ENCODE measurements at places on chromosomes 3 and 15. TPM values are rescaled to one million over a fixed set of nuclear protein-coding genes. Genes with fewer than 3 reads are reported as not detected.

The PATL2 gene
- 5.6 TPM for total RNA-seq

The NR1I2 gene
- 96.7 TPM for total RNA-seq

DNA sequence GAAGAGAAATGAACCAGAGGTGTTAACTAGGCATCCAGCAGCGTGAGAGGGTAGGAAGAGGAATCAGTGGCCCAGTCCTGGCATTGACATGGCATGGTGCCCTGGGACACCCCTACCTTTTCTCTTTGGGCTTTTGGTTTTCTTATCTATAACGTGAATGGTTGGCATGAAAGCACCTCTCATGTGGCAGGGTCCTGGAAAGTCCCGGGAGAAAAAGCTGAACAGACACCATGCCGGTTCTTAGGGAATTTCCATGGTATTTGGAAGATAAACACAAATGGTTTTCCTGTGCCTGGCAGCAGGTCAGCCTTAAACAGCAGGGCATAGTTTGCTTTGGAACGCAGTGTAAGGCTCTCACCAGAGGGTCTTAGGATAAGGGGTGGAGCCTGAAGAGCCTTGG lies 15.4 kb downstream of the ARNT2 start:
- DNase-seq, result no peak
- H3K36me3 ChIP-seq, result no peaks in the 10 kb centered on the region
- no peaks in the 10 kb centered on the region for H3K27me3 ChIP-seq

GRCh38 chr3:152113413-152113812 lies 155.3 kb upstream of the MBNL1 start:
- H3K4me1 ChIP-seq, result no peaks in the 10 kb centered on the region
- H3K27ac ChIP-seq, result no peak overlapping the region
- no peaks in the 10 kb centered on the region for H3K36me3 ChIP-seq
- no peaks in the 10 kb centered on the region for H3K27me3 ChIP-seq
- DNase-seq, result no peak

GRCh38 chr3:154168998-154169795 lies 48.0 kb downstream of the ARHGEF26 start:
- H3K27ac ChIP-seq, result no peak overlapping the region
- H3K4me3 ChIP-seq, result no peak overlapping the region
- no peaks in the 10 kb centered on the region for H3K36me3 ChIP-seq
- H3K4me1 ChIP-seq, result no peaks in the 10 kb centered on the region
- H3K27me3 ChIP-seq, result no peaks in the 10 kb centered on the region

GRCh38 chr3:110267304-110267845 lies 804.2 kb upstream of the NECTIN3 start:
- no peaks in the 10 kb centered on the region for H3K27me3 ChIP-seq
- no peaks in the 10 kb centered on the region for H3K36me3 ChIP-seq
- no peak for DNase-seq
- no peaks in the 10 kb centered on the region for H3K4me1 ChIP-seq

DNA sequence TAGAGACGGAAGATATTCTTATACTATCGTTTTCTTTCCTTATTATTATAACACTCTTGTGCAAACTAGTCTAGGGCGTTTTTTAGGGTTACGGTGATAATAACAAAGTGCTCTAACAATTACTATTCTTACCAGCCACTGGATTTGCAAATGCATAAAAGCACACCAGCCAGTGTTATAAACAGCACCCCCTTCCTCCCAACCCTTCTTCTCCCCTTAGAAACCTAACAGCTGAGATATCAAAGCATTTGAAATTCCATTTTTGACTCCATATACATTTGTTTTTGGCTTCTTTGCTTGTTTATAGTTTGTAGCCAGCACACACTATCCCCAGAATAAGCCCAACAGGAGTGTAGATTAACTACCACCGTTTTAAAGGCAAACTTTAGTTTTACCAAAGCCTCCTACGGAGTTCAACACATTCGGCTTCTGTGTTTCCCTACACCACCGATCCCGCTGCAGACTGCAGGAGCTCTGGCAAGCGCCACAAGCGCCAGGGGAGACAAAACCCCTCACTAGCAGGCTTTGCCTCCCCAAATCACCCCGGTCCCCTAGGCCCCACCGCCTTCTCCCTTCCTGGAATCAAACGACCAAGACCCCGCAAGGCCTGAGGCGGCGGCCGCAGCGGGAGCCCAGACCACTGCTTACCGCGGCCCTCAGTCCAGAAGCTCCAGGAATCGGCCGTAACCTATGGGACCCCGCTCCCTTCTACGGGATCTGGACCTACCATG lies 461 bp downstream of the COPB2 start:
- H3K27me3 ChIP-seq, result no peaks in the 10 kb centered on the region
- no peaks in the 10 kb centered on the region for H3K36me3 ChIP-seq
- peaks cover 27% of the 10 kb centered on the region for H3K4me1 ChIP-seq
- no peak for DNase-seq
- peak overlapping the region; percentile 93 for H3K27ac ChIP-seq

- H3K27ac ChIP-seq, result no peak overlapping the region
- no peaks in the 10 kb centered on the region for H3K4me1 ChIP-seq
- H3K36me3 ChIP-seq, result no peaks in the 10 kb centered on the region
Observed at GRCh38 chr3:181488536-181488935, 223.2 kb upstream of the SOX2 start.

DNA sequence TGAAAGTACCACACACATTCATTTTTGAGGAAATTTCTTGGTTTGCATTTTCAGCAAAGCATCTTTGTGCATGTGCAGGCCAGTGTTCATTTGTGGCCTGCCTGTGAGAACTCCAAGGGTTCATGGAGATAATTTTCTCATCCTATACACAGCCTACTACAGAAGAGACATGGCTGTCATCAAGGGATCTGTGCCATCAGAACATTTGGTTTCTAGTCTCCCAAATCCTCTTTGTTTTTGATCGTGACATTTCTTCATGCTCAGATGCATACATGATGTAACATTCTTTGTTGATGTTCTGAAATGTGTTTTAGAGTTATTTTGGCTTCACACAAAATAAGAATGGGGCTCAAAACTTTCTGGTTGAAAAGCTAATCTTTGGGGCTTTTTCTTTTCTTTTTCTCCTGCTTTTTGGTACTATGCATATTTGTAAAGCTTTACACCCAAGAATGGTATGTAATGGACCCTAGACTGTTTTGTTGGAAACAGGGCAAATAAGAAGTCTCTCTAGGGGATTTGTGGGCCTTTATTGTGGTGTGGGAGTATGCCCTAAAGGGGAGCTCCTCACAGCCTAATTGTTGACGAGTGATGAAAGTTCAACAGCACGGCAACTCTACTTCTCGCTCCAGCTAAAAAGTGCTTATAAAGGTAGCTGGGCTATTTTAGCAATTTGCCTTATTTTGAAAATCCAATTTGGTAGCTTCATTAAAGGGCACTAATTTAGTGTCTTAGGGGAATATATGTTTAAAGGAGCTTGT lies 3.2 kb upstream of the ARPP21 start:
- H3K27me3 ChIP-seq, result peaks cover 31% of the 10 kb centered on the region
- H3K36me3 ChIP-seq, result no peaks in the 10 kb centered on the region
- no peak for DNase-seq
- no peak overlapping the region for H3K4me3 ChIP-seq
- peaks cover 3% of the 10 kb centered on the region for H3K4me1 ChIP-seq
- H3K27ac ChIP-seq, result no peak overlapping the region

GRCh38 chr15:88472225-88472624 lies 4.7 kb downstream of the MRPS11 start:
- no peaks in the 10 kb centered on the region for H3K27me3 ChIP-seq
- no peak for DNase-seq
- H3K4me3 ChIP-seq, result no peak overlapping the region
- H3K27ac ChIP-seq, result no peak overlapping the region

- DNase-seq, result no peak
- no peak overlapping the region for H3K27ac ChIP-seq
- no peak overlapping the region for H3K4me3 ChIP-seq
- H3K36me3 ChIP-seq, result no peaks in the 10 kb centered on the region
- H3K4me1 ChIP-seq, result peaks cover 9% of the 10 kb centered on the region
- no peaks in the 10 kb centered on the region for H3K27me3 ChIP-seq
Observed at GRCh38 chr15:65334586-65335231, 30.2 kb downstream of the RNU5B-1 start.

DNA sequence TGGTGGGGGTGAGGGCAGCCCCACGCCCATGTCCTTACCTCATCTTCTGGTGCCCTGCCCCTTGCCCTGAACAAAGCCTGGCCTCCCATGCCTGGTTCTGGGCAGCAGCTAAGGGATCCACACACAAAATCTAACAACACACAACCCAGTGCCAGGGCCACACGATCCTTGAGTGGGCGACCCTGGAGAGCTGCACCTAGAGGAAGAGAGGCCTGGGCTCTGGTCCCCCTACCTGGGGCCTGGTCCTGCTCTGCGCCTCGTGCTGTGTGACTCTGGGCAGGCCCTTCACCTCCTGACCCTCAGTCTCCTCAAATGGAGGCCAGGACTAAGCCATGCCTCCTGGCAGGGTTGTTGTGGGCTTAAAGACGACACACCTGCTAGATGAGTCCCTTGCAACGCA lies 20.0 kb upstream of the C3orf22 start:
- no peak overlapping the region for H3K27ac ChIP-seq
- H3K36me3 ChIP-seq, result no peaks in the 10 kb centered on the region
- no peaks in the 10 kb centered on the region for H3K4me1 ChIP-seq
- DNase-seq, result no peak

DNA sequence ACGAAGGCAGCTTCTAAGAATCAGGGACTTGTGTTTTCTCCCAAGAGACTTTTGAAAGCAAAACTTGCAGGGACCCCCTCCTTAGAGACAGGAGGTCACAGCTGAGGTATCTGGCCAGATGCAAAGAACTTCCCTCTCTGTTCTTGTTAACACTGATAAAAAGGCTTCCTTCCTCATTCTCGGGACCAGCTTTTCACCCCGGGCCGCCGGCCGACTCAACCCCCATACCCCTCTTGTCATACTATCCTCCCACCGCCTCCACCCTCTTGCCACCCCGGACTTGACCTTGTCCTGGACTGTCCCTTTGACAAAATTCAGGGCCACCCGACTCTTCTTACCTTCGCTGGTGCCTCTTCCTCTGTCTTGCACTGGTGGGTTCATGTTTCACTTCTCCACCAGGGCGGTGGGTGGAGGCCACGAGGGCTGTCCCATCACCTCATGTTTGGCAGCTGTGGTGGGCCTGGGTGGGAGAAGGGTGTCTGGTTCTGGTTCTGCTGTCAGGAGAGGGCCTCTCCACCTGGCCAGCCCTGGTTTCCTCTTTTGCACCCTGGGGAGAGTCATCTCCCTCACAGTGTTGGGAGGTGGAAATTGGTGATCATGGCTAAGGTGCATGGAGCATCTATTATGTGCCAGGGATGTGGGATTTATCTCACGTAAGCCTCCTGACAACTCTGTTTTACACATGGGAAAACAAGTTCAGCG lies 32.5 kb downstream of the BHLHE40 start:
- DNase-seq, result no peak
- no peaks in the 10 kb centered on the region for H3K36me3 ChIP-seq
- no peak overlapping the region for H3K27ac ChIP-seq
- H3K27me3 ChIP-seq, result no peaks in the 10 kb centered on the region
- H3K4me1 ChIP-seq, result no peaks in the 10 kb centered on the region

GRCh38 chr3:167507954-167508353 lies 34.1 kb upstream of the SERPINI2 start:
- H3K27me3 ChIP-seq, result no peaks in the 10 kb centered on the region
- H3K36me3 ChIP-seq, result no peaks in the 10 kb centered on the region
- H3K27ac ChIP-seq, result no peak overlapping the region
- H3K4me3 ChIP-seq, result no peak overlapping the region
- H3K4me1 ChIP-seq, result no peaks in the 10 kb centered on the region

- no peaks in the 10 kb centered on the region for H3K36me3 ChIP-seq
- DNase-seq, result no peak
- H3K4me3 ChIP-seq, result no peak overlapping the region
- peaks cover 7% of the 10 kb centered on the region for H3K4me1 ChIP-seq
Observed at GRCh38 chr3:11532931-11533391, 110.8 kb downstream of the VGLL4 start.

- H3K27me3 ChIP-seq, result no peaks in the 10 kb centered on the region
- DNase-seq, result no peak
- no peak overlapping the region for H3K4me3 ChIP-seq
- no peaks in the 10 kb centered on the region for H3K36me3 ChIP-seq
Observed at GRCh38 chr15:85337425-85338074, 42.9 kb upstream of the AKAP13 start.

DNA sequence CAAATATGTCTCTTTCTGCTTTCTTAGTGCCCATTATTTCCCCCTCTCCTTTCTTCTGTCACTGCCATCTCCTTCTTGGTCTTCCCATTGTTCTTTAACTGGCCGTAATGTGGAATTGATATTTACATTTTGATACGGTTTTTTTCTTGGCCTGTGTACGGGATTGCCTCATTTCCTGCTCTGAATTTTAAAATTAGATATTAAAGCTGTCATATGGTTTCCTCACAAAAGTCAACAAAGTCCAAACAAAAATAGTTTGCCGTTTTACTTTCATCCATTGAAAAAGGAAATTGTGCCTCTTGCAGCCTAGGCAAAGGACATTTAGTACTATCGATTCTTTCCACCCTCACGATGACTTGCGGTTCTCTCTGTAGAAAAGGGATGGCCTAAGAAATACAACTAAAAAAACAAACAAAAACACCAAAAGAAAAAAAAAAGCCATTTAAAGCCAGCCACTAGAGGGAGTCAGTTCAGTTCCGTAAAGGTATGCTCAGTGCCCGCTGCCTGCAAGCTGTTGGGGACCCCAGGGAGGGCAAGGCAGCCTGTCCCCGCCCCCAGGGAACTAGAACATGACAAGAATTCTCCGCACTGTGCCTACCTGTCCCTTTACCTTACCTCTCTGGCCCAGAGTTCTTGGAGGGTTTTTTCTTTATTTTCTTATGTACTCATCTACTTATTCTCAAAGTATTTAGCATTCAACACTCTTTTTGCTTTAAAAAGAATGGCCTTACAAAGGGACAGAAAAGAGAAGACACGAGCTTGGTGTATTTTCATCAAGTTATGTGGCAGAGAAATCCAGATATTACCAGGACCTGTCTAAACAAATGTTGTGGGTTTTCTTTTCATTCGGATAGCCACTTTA lies 30.0 kb upstream of the NR2E3 start:
- no peaks in the 10 kb centered on the region for H3K36me3 ChIP-seq
- no peak overlapping the region for H3K27ac ChIP-seq
- peaks cover 3% of the 10 kb centered on the region for H3K4me1 ChIP-seq
- peak; percentile 23 for DNase-seq

DNA sequence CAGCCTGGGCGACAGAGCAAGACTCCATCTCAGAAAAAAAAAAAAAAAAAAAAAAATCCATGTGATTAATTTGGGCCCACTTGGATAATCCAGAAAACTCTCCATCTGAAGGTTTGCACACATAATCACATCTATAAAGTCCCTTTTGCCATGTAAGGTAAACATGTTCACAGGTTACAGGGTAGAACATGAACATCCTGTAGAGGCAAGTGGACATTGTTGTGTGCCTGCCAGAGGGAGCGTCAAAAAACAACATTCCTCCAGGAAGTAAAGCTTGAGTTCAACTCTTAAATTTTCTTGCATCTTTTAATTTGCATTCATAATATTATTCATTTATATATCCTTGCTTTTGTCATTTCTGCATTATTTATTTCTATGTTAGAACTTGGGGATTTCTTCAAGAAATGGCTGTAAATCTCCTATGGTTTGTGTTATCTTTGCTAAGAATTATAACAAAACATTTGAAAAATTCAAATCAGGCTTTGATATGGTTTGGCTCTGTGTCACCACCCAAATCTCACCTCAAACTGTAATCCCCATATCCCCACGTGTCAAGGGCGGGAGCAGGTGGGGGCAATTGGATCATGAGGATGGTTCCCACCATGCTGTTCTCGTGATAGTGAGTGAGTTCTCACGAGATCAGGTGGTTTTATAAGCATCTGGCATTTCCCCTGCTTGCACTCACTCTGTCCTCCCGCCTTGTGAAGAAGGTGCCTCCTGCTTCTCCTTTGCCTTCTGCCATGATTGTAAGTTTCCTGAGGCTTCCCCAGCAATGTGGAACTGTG lies 11.3 kb upstream of the TTBK2 start:
- H3K27ac ChIP-seq, result no peak overlapping the region
- no peak overlapping the region for H3K4me3 ChIP-seq
- H3K4me1 ChIP-seq, result no peaks in the 10 kb centered on the region
- H3K36me3 ChIP-seq, result no peaks in the 10 kb centered on the region
- H3K27me3 ChIP-seq, result no peaks in the 10 kb centered on the region
